ENCODE measurements at places on chromosomes 2 and 18.
A peak's percentile ranks its signal among the peaks of the same experiment; 100 is the strongest.

DNA sequence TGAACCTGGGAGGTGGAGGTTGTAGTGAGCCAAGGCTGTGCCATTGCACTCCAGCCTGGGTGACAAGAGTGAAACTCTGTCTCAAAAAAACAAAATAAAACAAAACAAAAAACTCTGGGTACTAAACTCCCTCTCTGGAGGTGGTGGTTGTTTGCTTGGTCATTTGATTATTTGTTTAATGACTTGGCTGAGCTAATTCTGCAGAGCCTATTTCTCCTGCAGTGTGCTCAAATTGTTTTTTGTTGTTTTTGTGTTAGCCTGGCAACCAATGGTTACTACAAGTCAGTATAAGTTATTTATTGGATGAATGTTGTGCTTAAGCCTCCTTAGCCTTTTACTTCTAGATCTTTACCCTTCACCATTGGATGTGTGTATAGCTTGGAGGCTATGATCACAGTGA, 387.5 kb downstream of the ADCYAP1 start:
- no peak for DNase-seq

DNA sequence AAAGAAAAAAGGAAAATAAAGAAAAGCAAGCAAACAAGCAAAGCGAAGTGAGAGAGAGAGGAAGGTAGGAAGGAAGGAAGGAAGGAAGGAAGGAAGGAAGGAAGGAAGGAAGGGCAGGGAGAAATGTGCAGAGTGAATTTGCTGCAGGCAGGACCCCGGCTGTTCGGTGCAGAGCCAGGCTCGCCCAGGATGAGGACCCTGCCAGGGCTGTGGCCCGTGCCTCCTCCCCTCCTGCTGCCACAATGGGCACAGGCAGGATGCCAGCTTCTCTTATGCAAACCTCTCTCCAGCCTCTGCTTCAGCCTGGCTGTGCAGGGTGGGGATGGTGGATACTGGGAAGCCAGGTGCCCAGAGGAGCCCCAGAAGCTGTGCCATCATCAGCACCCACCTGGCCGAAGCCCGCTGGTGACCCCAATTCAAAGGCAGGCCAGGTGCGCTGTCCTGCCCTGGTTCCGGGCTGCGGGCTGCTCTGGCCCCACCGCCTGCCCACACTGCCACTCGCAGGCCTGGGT, 3.2 kb downstream of the GPR17 start:
- DNase-seq = no peak

DNA sequence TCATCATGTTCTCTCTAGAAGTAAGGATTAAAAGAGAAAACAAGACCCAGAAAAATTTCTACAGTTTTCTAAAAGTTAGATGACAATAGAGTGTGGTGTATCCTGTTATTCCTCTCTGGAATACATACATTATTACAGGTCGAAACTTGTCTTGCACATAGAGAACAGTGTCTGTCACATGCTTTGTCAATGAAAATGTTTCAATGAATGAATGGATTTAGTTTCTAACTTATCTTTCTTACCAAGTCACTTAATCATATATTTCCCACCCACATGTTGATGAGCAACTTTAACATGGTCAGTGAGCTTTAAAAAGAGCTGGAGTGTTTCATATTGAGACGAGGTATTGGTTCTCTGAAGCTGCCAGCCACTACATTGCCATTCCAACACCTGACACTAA, 4.3 kb downstream of the DSG4 start:
- no peak for DNase-seq

DNA sequence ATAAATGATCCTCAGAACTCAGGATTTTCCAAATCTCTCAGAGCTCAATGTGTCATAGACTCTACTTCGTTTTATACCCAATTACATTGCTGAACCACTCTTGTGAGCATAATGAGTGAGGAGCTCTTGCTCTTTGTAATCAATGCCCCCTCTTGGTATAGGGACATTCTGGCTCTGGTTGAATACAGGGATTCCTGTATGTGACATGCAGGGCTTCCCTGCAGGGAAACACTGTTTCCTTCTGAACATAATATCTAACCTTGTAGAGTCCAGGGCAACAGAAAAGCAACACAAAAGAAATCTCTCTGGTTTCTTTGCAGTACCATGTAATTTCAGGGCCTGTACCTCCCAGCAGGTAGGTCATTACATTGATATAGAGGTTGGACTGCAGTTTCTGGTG, 101.5 kb downstream of the CPS1 start:
- no peak for DNase-seq

DNA sequence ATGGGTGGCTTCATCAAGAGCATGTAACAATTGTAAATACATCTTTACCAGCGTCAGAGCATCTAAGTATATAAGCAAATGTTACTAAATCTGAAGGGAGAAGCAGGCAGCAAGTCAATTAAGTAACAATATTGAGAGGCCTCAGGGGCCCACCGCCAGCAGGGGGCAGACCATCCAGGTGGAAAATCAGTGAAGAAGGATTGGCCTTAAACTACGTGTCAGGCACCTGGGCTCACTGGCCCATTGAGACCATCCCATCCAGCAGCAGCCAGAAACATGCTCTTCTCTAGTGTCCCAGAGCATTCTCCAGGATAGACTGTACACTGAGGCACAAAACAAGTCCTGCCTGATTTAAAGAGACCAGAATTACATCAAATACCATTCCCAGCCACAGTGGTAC, 96.2 kb upstream of the SNTG2 start:
- DNase-seq = no peak

DNA sequence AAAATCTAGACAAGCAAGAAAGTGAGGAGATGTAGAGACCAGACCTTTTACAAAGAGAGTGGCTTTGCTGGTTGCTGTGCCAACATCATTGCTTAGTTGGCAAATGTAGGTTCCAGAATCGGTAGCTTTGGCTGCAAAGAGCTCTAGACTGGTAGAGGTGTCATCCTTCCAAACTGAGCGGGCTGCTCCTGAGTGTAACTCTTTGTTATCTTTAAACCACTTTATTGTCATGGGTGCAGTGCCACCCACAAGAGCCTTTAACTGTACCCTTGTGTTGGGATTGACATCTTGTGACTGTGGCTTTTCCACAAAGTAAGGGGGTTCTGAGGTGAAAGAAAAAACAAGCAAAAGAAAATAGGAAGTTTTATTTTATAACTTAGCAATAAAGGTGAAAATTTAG, 77.2 kb downstream of the TTN start:
- DNase-seq = no peak

- DNase-seq = no peak
Observed at GRCh38 chr2:170681311-170681710, 33.8 kb upstream of the SP5 start.

GRCh38 chr2:240244543-240244942, 104.1 kb upstream of the OTOS start:
- DNase-seq = peak; percentile 16

DNA sequence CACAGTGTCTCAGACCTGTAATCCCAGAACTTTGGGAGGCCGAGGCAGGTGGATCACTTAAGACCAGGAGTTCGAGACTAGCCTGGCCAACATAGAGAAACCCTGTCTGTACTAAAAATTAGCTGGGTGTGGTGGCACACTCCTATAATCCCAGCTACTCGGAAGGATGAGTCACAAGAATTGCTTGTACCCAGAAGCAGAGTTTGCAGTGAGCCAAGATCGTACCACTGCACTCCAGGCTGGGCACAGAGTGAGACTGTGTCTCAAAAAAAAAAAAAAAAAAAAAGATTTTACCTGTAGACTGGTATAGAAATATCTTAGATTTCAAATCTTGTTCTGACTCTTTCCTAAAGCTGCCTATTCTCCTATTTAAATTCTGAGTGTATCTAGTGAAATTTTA, 7.2 kb upstream of the KLHL29 start:
- DNase-seq = no peak

DNA sequence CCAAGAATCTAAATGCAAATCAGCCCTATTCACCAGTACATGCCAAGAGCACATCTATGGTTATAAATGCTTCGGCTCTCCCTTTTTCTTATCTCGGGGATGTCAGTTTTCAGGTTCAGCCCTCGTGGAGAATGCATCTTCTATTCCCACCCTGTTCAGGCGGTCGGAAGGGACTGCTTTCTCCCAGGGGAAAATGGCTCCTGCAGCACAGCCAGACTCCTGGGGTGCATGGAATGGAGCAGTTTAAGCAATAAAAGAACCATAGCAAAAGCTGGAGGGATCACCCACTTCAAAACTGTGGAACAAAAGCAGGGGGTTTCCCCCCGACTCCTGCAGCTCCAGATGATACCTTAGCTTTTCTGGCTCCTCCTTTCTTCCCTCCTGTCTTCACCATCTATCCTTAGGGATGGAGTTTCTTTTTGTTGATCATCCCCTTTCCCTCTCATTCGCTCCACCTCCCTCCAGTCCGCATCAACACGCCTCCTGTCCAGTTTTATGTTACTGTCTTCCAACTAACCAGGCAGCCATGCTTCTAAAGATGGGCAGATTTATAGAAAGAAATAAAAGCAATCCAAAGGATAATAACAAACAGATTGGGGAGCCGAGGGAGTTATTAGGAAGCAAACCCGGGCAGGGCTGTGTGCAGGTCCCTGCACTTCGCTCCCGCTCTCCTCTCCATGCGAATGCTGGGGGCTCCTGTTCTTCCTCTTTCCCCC, 356.2 kb upstream of the SMIM21 start:
- DNase-seq = no peak

- DNase-seq = no peak
Observed at GRCh38 chr2:156452971-156453370, 16.8 kb downstream of the GPD2 start.

DNA sequence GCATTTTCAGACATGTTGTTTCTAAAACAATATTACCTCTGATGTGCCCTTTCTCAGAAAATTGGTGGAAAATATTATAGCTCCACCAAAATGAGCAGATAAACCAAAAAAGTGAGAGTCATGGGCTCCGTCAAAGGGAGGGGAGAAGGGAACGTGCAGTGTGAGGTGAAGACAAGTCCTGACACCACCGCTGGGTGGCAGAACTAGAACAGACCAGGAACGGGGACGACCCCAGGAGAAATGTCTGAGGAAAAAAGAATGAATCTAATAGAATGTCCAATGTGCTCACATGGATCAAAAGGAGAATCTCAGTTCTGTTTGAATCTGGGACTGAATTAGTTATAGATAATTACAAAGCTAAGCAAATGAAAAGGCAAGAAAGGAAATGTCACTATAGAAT, 22.6 kb upstream of the BCL2 start:
- DNase-seq = no peak

DNA sequence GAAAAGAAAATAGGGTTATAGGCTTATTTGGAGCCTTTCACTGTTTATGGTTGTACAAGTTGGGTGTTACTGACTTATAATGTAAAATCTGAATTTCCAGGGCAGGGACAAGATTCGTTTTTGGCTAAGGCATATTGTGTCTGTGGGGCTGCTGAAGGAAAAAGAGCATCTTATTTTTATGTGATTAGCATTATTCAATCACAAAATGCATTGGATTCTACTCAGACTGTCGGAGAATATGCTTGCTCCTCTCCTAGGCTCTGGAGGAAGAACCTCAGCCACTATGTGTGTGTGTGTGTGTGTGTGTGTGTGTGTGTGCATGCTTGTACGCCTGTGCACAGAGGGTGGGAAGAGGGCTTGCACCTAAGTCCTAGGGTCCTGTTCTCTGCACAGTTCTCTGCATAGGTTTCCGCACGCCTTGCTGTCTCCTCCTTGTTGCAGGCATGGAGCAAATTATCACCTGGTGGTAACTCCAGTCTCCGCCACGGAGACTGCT, 44.3 kb downstream of the AGAP1 start:
- no peak for DNase-seq

DNA sequence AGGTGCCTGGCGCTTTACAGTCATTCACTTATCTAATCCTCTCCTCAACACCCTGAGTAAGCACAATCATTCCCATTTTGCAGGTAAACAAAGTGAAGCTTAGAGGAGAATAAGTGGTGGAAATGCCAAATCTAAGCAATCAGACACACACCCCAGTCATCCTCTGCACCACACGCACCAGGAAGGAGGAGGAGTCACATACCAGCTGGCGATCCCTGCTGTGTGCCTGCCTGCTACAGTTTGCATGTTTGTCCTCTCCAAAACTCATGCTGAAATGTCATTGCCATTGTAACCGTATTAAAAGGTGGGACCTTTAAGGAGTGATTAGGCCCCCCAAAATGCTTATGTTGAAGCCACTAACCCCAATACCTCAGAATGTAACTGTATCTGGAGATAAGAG, 93.7 kb downstream of the LOXHD1 start:
- DNase-seq = no peak

DNA sequence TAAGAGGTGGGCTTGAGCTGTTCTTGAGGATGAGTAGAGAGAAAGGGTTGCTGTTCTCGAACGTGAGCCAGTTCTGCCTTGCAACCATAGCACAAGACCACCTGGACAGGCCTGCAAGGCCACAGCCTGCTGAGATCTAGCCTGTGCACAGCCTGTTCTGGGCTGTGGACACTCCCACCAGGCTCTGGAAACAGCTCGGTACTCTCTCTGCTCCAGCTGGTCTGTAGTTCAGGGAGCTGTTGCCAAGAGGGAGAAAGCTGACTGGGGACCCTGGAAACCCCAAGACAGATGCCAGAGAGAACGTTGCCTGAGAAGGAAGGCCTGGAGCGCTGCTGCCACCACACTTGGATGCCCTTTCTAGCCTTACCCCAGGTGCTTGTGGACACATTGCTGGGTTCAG, 69.8 kb downstream of the CTIF start:
- DNase-seq = no peak

DNA sequence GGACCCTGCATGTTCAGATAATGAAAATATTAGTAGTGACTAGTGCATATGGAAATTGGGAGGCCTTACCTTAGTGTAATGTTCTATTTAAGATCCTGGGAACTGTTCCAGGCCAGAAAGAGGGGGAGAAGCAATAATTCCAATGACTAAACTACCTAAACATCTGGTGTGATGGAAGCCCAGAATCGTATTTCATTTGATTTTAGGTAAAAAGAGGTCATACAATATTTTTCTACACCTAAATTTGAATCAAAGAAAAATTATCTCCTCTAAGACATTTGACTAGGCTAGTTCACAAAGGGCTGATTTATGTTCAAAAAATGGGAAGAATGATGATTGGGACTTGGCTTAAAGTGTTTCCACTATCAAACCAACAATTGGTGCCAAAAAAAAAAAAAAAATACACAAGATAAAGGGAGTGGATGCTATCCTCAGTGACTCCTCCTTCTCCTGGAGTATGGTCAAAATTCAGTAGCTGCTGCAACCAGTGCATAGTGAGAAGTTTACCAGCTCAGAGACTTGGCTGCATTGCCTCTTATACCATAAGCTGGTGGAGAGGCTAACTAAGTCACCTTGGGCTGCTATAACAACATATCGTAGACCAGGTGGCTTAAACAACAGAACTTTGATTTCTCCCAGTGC, 1038.3 kb upstream of the ACVR2A start:
- DNase-seq = no peak

DNA sequence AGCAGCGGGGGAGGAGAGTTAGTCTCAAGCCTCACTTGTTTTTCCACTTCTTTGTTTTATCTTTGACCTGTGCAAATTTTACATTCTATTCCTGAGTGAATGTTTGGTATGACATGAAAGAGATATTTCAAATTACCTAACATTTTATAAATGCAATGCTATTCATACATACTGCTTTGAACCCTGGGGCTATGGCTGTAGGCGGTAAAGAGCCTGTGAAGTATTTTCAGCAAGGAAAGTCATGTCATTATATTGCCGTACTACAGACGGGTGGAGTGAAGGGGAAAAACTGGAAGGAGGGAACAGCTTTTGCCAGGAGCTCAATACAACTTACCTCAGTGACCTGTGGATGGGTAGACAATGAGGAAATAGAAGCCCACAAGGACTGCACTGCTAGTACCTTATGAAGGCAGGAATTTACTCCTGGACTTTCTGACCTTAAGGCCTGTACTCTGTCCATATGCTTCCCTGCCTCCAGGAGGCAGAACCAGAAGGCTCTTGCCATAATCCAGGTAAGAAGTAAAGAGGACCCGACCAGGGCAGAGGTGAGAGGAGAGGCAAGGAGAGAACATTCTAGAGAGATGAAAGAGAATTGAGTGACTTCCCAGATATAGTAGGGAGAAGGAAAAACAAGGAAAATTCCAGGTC, 28.4 kb upstream of the TET3 start:
- no peak for DNase-seq

Measured in left hindlimb (tissue), 1 donor.